ENCODE measurements at places on chromosomes 11 and 22.
A peak's percentile ranks its signal among the peaks of the same experiment; 100 is the strongest.

GRCh38 chr22:31148953-31149627 lies 8.8 kb upstream of the PLA2G3 start:
- DNase-seq, result no peak

DNA sequence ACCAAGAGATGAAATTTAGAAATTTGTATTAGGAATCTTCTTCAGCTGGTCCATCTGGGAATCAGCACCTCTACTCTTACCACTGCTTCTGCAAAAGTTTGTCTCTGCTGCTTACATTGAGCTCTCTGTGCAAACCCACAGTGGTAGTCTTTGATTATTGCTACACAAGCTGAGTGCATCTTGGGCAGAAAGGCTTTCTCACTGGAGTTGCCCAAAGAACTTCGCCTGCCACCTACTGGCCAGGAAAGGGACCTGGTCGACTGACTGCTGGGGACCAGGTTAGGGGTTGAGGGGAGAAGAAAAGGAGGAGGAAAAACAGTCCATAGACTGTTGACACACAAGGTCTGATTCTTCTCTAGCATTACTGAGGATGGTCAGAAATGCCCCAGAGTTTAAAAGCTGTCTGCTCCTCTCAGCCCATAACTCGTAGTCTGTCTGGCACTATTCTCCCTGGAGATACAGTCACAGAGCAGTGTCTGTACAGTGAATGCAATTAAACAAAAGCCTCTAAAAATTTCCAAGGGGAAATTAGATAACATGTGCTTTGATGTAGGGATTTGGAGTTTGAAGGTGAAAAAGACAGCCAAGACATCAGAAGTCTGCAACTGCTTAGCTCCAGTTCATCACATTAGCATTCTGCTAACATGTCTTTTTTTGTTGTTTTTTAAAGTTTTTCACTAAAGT lies 215.0 kb upstream of the CTSC start:
- DNase-seq, result no peak

DNA sequence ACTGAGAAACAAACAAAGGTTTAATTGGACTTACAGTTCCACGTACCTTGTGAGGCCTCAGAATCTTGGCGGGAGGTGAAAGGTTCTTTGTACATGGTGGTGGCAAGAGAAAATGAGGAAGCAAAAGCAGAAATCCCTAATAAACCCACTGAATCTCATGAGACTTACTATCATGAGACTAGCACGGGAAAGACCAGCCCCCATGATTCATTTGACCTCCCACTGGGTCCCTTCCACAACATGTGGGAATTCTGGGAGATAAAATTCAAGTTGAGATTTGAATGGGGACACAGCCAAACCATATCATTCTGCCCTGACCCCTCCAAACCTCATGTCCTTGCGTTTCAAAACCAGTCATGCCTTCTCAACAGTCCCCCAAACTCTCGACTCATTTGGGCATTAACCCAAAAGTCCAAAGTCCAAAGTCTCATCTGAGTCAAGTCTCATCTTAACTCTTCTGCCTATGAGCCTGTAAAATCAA lies 617.4 kb downstream of the CNTN5 start:
- DNase-seq, result no peak

- no peak for DNase-seq
Measured at GRCh38 chr22:39518996-39519680, 1.2 kb upstream of the ATF4 start.

DNA sequence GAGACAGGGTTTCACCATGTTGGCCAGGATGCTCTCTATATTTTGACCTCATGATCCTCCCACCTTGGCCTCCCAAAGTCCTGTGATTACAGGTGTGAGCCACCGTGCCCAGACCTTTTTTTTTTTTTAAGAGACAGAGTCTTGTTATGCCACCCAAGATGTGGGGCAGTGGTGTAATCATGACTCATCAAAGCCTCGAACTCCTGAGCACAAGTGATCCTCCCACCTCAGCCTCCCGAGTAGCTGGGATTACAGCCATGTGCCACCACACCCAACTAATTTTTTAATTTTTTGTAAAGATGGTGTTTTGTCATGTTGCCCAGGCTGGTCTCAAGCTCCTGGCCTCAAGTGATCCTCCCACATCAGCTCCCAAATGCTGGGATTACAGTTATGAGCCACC lies 37.9 kb downstream of the IZUMO1R start:
- DNase-seq, result no peak

DNA sequence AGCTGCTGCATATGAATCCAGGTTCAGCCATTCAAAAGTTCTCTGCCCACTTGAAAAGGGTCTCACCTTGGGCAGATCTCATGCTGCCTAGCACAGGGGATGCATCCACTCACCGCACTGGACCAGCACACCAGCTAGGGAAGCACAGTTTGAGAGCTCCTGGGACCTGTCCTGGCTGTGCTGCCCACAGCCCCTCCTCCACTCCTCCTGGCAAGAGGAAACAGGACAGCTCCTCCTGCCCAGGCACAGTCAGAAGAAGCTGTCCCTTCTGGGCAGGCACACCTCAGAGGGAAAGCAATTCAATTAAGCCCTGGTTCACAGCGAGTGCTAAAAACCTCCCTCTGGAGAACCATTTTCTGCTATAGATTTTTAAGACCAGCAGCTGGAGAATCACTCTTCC lies 146.7 kb downstream of the ST3GAL4 start:
- DNase-seq, result no peak

- DNase-seq, result no peak
Measured at GRCh38 chr11:71189768-71190315, 62.5 kb downstream of the SHANK2 start.

DNA sequence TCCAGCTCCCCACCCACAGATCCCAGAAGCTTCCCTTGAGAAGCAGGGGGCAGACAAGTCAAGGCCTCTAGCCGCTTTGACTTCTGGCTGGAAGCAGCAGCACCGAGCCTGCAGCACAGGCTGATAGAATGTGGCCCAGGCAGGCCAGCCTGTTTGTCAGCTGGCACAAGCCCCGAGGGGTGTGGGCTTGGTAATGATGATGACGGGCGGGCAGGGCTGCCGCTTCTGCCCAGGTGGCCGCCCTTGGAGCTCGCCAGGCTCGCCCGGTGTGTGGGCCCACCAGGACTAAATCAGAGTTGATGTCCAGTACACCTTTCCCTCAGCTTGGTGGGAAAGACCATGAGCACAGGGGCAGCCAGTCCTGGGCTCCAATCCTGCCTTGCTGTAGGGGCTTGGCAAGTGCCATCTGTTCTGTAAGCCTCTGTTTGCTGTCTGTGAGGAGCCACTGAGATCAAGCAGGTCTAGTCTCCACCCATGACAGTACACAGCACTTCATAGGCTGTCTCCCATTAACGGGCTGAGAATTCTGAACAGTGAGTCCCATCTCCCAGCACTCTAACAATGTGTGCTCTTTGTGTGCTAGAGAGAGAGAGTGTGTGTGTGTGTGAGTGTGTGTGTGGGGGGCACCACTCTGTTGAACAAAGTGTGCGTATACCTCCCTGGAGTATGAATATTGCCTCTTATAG lies 26.8 kb downstream of the MICAL2 start:
- no peak for DNase-seq

GRCh38 chr22:27107824-27108223 lies 450.4 kb downstream of the MIAT start:
- no peak for DNase-seq

GRCh38 chr22:35307892-35308291 lies 8.2 kb downstream of the TOM1 start:
- no peak for DNase-seq

GRCh38 chr11:95611827-95612226 lies 177.8 kb downstream of the FAM76B start:
- no peak for DNase-seq

DNA sequence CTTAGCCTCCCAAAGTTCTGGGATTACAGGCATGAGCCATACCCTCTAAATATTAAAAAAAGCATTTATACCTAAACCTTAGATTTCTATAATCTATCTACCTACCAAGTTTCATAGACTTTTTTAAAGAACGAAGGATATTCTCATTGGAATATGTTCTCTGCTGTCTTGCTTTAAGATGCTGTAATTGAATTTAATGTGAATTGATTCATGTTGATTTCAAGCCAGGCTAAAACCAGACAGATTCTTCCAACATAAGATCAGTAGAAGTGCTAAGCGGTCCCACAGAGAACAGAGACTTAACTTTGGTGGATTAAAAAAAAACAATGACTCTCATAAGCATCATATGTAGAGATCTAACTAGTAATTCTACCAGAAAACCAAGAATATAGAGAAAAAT lies 14.2 kb downstream of the KREMEN1 start:
- DNase-seq, result no peak

DNA sequence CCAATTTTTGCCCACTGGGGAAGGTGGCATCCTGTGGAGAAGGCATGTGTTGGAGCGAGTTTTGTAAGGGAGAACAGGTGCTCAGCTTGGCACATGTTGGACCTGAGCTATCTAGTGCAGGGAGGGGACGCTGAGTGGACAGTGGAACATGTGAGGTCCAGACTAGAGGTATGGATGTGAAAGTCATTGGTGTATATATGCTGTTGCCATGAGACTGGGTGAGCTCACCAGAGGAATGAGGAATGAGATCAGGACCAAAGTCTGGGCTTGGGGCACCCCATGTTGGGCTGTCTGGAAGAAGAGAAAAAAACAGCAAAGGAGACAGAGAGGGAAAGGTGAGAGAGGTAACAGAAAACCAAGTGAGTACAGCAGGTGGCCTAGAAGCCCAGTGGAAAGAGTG lies 12.3 kb upstream of the SYT7 start:
- no peak for DNase-seq

- DNase-seq, result no peak
Measured at GRCh38 chr11:26632691-26633159, 60.7 kb upstream of the MUC15 start.

GRCh38 chr11:93403930-93404329 lies 73.4 kb downstream of the DEUP1 start:
- no peak for DNase-seq

GRCh38 chr11:117200813-117201657 lies 1.9 kb downstream of the TAGLN start:
- no peak for DNase-seq

DNA sequence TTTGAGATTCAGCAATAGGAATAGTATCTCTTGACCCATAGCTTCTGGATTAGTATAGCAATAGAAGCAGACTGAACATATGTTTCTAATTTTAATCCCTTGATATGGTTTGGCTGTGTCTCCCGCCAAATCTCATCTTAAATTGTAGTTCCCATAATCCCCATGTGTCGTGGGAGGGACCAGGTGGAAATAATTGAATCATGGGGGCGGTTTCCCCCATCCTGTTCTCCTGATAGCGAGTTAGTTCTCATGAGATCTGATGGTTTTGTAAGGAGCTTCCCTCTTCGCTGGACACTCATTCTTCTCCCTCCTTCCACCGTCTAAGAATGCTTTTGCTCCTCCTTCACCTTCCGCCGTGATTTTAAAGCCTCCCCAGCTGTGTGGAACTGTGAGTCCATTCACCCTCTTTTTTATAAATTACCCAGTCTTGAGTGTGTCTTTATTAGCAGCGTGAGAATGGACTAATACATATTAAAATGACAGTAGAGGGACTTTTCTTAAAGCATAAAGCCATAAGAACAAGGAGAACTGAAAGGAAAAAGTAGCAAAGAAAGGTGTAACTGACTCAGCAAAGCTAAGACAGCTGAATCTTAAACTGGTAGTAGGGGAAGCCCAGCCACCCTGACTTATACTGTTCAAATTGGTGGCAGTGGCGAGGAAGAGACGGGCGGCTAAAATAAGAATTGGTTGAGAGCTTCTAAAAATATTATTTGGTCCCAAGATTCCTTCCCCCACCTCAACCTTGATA lies 20.3 kb upstream of the SLN start:
- no peak for DNase-seq

- DNase-seq, result no peak
Measured at GRCh38 chr11:83042964-83043711, 28.6 kb downstream of the RAB30 start.

- DNase-seq, result no peak
Measured at GRCh38 chr22:38083931-38084631, at the start of gene SLC16A8. Gene SLC16A8 (minus strand): TSS chr22:38084184. CDS start chr22:38082873, 1,311 bp downstream.

GRCh38 chr11:22539821-22540256 lies 85.8 kb downstream of the FANCF start:
- no peak for DNase-seq

DNA sequence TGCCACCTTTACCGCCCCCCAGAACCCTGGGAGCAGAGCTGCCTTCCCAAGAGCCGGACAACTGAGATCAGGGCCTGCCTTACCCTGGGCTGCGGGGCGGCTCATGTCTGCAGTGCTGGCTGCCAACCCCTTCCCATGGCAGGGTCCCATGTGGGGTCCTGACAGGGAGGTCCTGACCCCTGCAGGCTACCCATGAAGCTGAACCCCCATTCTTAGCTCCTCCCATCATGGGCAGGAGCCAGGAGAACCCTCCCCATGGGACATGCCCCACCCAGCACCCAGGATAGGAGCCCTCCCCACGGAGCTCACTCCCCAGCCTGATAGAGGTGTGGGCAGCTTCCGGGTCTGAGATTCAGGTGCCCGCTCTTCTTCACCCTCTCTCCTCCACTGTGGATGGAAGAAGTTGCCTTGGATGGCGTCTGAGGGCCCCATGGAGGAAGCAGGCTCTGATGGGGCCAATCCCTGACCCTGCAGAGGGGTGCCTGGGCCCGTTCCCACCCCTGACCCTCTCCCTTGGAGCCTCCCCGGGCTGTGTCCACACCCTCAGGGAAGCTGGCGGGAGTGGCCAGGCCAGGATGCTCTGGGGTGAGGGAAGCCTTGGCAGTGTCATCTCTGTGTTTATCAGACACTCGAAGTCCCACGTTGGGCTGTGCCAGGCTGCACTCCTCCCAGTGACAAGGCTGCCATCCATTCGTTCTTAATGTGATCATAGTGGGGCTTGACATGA lies 1508.2 kb downstream of the BRD1 start:
- DNase-seq, result no peak

DNA sequence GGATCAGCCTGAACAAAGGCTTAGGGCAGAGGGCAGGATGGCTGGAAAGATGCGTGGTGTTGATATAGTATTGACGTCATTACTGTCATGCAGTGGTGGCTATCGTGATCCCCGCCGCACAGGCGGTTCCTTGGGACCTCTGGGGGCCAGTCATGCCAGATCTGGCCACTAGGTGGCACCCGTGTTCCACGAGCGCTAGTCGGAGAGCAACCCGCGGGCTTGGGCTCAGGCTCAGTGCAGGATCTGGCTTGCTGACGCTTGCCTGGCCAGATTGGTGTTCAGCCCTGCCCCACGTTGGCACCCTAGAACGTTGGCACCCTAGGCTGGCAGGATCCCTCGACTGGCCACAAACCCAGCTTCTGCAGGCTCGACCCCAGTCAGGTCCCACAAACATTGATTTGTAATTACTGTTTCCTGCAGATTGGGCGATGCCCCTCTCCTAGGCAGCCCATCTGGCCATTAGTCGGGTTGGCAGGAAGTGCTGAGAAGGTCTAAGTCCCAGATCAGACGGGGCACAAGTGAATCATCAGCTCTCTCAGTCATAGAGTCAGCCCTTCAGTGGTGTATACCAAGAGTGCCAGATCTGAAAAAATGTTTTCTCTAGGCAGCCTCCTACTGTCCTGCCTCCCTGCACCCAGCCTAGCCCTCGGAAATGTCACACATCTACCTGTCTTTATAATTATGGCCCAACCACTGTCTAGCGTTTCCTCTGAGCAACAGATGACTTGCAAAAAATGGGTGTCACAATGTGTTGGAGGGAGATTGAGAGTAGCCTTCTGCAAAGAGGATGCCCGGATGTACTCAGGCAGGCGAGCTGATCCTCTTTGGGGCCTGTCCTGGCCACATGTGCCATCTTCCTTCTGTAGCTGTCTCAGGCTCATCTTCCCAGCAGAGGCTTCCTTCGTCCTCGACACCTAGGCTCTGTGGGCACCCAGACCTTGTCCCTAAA lies 315.3 kb downstream of the TMEM135 start:
- peak; percentile 90 for DNase-seq
